Smooth muscle cell of the pulmonary artery (primary cell): ENCODE measurements at places on chromosomes 12 and 14. TPM values are rescaled to one million over a fixed set of nuclear protein-coding genes. Genes with fewer than 3 reads are reported as not detected.

Gene CLEC6A
- not detected in 2 replicates for total RNA-seq

Gene KRT76
- total RNA-seq = not detected in 2 replicates

Gene OVCH1
- total RNA-seq = 0.07 and 0.13 TPM in 2 replicates

Gene ZNF705A
- not detected in 2 replicates for total RNA-seq

Gene ALDH2
- total RNA-seq = 39.2 and 56.9 TPM in 2 replicates

Gene NTN4
- total RNA-seq = 130 and 302 TPM in 2 replicates

Gene TAS2R42
- total RNA-seq = not detected in 2 replicates

Gene CD63
- 1,787 and 2,090 TPM in 2 replicates for total RNA-seq

Gene DNAJC22
- total RNA-seq = 0.20 and 2.1 TPM in 2 replicates

Gene KCNA5
- total RNA-seq = not detected in 2 replicates

Gene PPFIA2
- total RNA-seq = 2.6 and 4.6 TPM in 2 replicates

Gene PTHLH
- 1.6 and 6.1 TPM in 2 replicates for total RNA-seq

Gene SYNE3
- total RNA-seq = 10.2 and 36.3 TPM in 2 replicates

Gene TPH2
- not detected in 2 replicates for total RNA-seq
